ENCODE measurements at places on chromosomes 2 and 18. TPM values are rescaled to one million over a fixed set of nuclear protein-coding genes. Genes with fewer than 3 reads are reported as not detected.
A peak's percentile ranks its signal among the peaks of the same experiment; 100 is the strongest.

GRCh38 chr2:63617366-63617765, 28.6 kb downstream of the MDH1 start:
- H3K4me1 ChIP-seq = peaks cover 33% of the 10 kb centered on the region
- no peak overlapping the region for H3K27ac ChIP-seq
- no peaks in the 10 kb centered on the region for H3K36me3 ChIP-seq
- no peak overlapping the region for H3K4me3 ChIP-seq
- no peak for DNase-seq

GRCh38 chr2:36287363-36288275, 68.0 kb upstream of the CRIM1 start:
- no peak overlapping the region for H3K4me3 ChIP-seq
- no peaks in the 10 kb centered on the region for H3K36me3 ChIP-seq
- H3K27ac ChIP-seq = no peak overlapping the region
- H3K4me1 ChIP-seq = 0 out of 2 replicates have a peak, but pooled peaks cover 3% of the 10 kb centered on the region
- DNase-seq = no peak

- H3K27me3 ChIP-seq = no peaks in the 10 kb centered on the region
- no peak overlapping the region for H3K4me3 ChIP-seq
- peak; percentile 78 for DNase-seq
- peak overlapping the region; percentile 24 for H3K27ac ChIP-seq
Observed at GRCh38 chr2:199366406-199366805, 91.3 kb downstream of the SATB2 start.

Gene PTPRN
- total RNA-seq = not detected

All from PC-3 (cell line).